Esophagus mucosa (tissue), 1 donor: ENCODE measurements at places on chromosomes 1 and 21.

DNA sequence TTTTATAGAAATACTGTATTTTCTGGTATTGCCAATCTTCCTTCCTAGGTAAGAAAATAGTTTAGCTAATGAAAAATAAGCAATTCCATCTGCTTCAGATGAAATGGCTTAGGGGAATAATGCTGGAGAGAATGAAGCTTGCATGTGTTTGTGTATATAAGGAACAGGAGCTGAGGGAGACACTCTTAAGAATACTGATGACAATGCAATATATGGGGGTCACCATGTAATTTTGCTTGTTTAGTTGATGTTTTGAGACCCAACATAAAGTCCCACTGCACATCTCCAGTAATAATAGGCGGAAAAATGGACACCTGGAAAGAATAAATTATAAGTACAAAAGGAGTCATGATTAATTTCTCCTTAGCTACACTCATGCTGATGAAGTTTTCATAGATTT is 110.8 kb upstream of the BRINP3 start:
- ATAC-seq: no peak

GRCh38 chr1:215001419-215002021 is 81.0 kb upstream of the KCNK2 start:
- ATAC-seq: no peak

DNA sequence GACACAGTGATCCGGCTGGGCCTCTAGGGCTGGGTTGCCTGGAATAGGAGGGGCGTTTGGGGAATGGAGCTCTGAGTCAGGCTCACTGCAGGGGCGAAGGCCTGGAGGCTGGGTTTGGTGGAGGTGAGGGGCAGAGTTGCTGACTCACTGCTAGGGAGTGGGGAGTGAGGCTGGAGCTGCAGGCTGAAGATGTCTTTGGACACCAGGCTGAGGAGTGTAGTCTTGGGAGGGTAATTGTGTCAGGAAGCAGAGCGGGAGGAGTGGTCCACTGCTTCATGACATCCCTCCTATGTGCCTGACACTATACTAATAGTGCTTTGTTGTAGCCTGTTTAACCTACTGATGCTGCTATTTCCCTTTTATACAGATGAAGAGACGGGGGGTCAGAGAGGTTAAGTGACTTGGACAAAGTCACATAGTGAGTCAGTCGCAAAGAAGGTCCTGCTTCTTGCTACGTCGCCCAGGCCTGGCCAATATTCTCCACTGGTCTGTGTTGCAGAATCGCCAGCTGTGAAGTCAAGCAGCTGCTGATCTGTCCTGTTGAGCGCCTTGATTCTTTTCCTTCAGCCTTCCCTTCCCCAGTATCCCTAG is 13.6 kb downstream of the ACTL8 start:
- ATAC-seq: no peak

DNA sequence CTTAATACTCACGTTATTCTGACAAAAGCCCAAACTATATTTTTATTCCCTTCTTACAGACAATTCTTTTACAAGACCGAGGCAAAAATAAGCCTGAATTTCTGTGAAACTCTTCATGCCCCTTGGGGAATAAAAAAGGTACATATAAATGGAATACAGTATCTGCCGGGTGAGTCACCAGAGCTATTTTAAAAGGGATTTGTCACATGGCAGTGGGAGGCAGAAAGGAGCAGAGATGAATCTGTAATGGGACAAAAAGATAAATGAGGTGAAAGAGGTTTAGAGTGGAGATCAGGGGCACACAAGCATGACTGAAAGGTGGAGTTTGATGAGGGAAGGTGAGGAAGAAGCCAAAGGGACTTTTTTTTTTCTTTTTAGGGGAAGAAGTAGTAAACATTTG is 8.8 kb downstream of the XCL1 start:
- no peak for ATAC-seq

DNA sequence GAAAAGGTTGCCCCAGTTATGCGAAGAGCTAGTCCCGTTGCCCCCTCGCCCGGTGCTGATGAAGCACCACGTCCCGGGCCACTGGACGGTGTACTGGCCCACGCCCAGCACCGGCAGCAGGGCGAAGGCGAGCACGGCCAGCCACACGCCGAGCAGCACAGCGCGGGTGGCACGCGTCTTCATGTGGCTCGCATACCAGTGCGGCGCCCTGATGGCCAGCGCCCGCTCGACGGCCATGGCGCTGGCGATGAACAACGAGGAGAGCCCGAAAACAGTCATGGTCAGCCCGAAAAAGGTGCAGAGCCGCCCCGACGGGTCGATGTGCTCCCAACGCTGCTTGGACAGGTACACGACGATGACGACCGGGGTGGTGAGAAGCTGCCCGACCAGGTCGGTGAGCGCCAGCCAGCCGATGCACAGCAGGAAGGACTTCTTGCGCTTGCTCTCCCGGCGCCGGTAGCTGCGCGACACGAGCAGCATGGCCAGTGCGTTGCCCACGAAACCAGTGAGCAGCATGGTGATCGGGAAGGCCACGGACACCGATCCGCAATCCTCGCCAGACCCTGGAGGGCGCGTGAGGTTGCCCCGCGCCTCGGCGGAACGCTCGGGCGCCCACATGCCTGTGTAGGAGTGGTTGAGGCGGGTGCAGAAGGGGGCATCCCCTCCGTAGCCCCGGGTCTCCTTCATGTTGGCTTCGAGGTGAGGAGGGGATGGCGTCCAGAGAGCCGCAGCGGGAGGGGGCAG is 553 bp downstream of the PTGER3 start:
- peak; percentile 40 for ATAC-seq

- no peak for ATAC-seq
Measured at GRCh38 chr21:28230559-28230958, 762.1 kb downstream of the LTN1 start.

- ATAC-seq: no peak
Measured at GRCh38 chr1:22153660-22154437, 11.0 kb upstream of the WNT4 start.
